ENCODE measurements at places on chromosomes 4 and X.

- peaks cover 16% of the 10 kb centered on the region for H3K27me3 ChIP-seq
- no peak overlapping the region for H3K4me3 ChIP-seq
- H3K27ac ChIP-seq = no peak overlapping the region
- H3K36me3 ChIP-seq = no peaks in the 10 kb centered on the region
- no peak for DNase-seq
Measured at GRCh38 chr4:147704846-147705245, 20.9 kb upstream of the PRMT9 start.

DNA sequence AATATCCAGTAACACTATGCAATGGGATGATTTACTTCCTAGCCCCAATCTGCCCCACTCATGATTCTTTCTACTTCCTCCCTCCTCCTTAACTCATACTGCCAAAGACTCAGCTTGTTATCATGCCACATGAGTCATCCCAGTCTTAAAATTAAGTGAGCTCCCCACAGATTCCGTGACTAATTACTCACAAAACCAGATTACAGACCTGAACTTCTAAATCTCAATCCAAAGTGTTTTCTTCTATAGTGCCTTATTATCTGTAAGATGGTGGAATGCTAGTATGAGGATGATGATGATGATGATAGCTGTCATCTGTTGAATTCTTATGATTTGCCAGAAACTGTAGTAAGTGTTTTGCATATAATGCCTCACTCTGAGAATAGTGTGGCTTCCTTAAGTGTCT is 27.7 kb upstream of the GPC3 start:
- H3K27me3 ChIP-seq = peaks cover 5% of the 10 kb centered on the region
- no peaks in the 10 kb centered on the region for H3K4me1 ChIP-seq
- no peak overlapping the region for H3K4me3 ChIP-seq

GRCh38 chr4:160880180-160880579 is 1283.6 kb downstream of the FSTL5 start:
- H3K36me3 ChIP-seq = no peaks in the 10 kb centered on the region
- no peaks in the 10 kb centered on the region for H3K4me1 ChIP-seq
- H3K27me3 ChIP-seq = no peaks in the 10 kb centered on the region
- H3K27ac ChIP-seq = no peak overlapping the region
- DNase-seq = no peak

DNA sequence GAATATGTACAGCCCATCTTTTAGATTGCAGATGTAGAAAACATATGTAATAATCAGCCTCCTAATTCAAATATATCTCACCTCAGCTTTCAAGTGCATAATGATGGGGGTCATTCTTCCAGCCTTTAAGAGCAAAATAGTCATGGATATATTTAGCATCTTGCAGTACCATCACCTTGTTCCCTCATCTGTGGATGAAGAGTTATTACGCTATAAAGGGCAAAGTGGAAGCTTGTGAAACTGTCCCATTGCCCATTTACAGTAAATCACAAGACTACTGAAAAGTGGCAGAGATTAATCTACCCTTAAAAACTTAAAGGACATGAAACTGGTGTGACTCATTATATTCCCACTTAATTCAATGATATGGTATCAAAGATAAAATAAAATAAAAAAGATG is 979.7 kb upstream of the HS3ST1 start:
- H3K4me1 ChIP-seq = no peaks in the 10 kb centered on the region
- no peak overlapping the region for H3K27ac ChIP-seq
- no peaks in the 10 kb centered on the region for H3K36me3 ChIP-seq
- H3K4me3 ChIP-seq = no peak overlapping the region
- H3K27me3 ChIP-seq = no peaks in the 10 kb centered on the region

DNA sequence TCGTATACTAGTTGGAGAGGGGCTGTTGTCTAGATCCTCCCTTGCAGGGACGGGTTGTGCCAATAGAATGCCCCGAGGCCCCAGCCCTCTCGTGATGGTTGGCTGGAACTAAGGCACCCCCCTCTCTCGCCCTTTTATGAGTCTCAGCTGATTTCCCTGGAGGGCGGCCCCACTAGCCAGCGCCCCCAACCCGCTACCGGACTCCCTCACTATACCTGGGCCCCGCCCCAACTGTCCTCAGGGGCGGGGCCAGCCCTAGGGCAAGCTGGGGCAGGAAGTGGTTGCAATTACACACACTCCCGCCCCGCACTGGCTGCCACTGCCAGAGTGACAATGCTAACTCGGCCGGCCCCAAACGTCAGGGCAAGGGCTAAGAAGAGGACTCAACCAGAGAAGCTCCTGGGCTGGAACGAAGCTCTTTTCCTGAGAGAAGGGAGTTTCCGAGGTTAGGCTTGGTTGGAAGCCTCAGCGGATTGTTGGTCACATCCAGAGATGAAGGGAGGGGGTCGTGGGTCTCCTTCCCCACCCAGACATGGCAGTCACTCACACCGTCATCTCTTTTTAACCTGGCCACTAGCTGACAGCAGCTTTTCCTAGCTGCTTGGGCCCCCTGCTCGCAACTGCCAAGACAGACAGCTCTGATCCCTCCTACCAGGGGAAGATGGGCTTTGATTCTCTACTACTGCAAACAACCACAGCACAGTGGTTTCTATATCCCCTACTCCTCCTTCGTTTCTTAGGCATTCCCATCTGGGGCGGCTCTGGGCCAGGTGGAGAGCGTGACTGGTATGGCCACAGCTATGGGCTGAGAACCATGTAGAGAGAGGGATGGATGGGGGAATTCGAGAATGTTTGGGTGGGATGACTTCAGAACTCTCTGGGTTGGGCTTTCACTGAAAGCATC is 21.0 kb upstream of the BCORL1 start:
- H3K27me3 ChIP-seq = no peaks in the 10 kb centered on the region
- H3K4me1 ChIP-seq = peaks cover 11% of the 10 kb centered on the region
- H3K36me3 ChIP-seq = no peaks in the 10 kb centered on the region
- peak overlapping the region; percentile 83 for H3K27ac ChIP-seq

DNA sequence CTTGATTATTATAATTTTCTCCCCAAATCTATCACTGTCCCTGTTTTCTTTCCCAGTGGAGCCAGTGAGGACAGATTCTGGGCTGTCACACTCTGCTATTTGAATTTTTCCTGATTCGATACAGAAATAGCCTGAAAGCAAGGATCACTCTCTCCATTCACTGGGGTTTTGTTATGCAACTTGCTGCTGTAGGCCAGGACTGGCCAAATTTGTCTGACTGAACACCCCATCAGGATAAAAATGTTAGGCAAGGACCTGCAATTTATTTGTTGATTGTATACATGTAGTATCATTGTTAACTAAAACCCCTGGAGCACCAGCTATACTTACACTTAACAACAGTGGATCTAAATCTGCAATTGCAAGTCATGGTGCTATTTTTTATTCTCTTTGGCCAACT is 68.7 kb downstream of the AASDH start:
- H3K27ac ChIP-seq = no peak overlapping the region
- H3K27me3 ChIP-seq = peaks cover 3% of the 10 kb centered on the region
- DNase-seq = no peak
- no peak overlapping the region for H3K4me3 ChIP-seq
- H3K4me1 ChIP-seq = no peaks in the 10 kb centered on the region

DNA sequence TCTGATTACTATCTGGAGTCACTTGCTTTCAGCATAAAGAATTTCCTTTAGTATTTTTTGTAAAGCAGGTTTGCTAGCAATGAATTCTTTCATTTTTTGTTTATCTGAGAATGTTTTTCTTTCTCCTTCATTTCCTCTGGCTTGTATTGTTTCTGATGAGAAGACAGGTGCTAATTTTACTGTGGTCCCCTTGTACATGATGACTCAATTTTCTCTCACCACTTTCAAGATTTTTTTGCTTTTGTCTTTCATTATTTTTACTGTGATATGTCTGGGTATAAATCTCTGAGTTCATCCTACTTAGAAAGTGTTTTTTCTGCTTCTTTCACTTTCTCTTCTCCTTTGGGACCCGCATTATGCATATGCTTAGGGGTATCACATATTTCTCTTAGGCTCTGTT is 62.6 kb downstream of the PKD2 start:
- DNase-seq = no peak
- peaks cover 7% of the 10 kb centered on the region for H3K4me1 ChIP-seq
- no peaks in the 10 kb centered on the region for H3K27me3 ChIP-seq
- peak overlapping the region; percentile 25 for H3K27ac ChIP-seq
- no peak overlapping the region for H3K4me3 ChIP-seq
- peaks cover 54% of the 10 kb centered on the region for H3K36me3 ChIP-seq
